ENCODE measurements at places on chromosomes 4 and X.

GRCh38 chrX:77945910-77946545 is 23.4 kb downstream of the PGAM4 start:
- no peak for DNase-seq

- DNase-seq, result no peak
Measured at GRCh38 chr4:26083987-26084386, 170.0 kb downstream of the SMIM20 start.

DNA sequence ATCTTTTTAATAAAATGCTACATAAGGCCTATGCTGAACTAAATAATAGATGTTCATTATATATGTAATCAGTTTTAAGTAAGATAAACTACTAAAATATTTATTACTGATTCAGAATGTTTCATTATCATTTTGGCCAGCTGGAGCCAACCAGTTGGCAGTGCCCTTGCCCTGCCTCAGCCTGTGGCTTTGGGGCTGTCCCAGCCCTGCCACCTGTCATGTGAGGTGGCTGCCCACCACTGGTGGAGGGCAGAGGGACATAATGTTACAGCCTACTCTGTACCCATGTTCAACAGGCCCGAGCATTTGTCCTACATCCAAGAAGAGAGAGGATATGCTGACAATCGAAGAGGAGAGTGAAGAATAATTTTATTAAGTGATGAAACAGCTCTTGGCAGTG is 422.2 kb downstream of the SPIN4 start:
- DNase-seq, result no peak

DNA sequence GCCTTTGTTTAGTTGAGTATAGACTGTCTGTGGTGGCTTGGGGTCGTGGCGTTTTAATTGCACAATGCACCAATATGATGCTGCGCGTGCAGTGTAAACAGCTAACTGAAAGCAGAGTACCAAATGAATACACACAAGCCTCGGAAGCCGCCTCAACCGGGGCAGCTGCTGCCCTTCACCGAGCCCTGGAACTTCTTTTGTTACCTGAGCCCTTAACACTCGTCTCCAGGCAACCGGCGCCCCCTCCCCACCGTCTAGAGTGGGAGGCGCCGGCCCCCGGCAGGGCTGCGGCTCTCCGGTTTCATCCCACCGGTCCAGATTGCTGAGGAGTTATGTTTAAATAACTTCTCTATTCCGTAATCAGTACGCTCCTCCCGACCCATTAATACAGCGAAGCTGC is 173.2 kb upstream of the TBL1X start:
- no peak for DNase-seq

- DNase-seq, result no peak
Measured at GRCh38 chrX:66163447-66163846, 600 bp upstream of the HEPH start.

- DNase-seq, result no peak
Measured at GRCh38 chrX:71372388-71372787, 6.2 kb downstream of the TAF1 start.

- DNase-seq, result no peak
Measured at GRCh38 chr4:76765473-76766183, 132.3 kb downstream of the SOWAHB start.

DNA sequence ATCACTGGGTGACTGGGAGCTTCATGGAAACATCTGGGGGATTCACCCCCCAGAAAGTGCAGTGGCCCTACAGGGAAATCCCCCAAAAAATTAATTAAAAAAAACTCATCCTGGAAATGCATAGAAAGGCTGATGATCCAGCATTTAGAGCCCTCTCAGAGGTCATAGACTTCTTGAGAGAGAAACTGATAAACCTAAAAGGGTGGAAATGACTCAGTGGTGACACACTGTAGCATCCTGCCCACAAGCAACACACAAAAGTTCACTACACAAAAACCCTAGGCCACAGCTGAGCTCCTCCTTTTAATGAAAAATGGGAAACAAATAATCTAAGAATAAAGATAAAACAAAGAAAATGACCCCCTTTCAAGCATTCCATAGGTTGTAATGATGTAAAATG is 911.5 kb downstream of the GLUD2 start:
- no peak for DNase-seq

GRCh38 chrX:17361620-17362019 is 13.4 kb upstream of the NHS start:
- no peak for DNase-seq

DNA sequence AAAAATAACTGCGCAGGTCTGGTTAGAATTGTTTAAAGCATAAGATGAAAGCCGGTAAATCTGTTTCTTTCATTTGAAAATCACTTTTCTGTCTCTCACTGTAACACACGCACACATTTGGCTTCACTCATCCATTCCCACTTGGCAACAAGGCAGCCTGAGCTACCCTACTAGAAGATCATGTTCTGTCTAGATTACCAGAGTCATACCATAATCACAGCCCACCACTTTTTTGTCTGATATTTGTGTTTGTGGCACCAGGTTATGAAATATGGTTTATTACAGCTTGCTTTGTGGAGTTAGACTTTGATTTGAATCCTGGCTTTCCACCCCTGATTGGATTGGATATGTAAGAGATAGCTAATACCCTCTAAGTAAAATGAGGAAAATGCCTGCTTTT is 2.2 kb downstream of the USO1 start:
- no peak for DNase-seq

- DNase-seq, result no peak
Measured at GRCh38 chr4:54099748-54100574, at the start of gene GSX2. GSX2 (plus strand) TSS chr4:54100163; CDS start chr4:54100345, 182 bp downstream.

- DNase-seq, result no peak
Measured at GRCh38 chr4:45007508-45007907, 281.2 kb upstream of the GNPDA2 start.
